Iris pigment epithelial cell (primary cell): ENCODE measurements at places on chromosomes 6 and 20.

GRCh38 chr6:16204653-16205376, 33.6 kb upstream of the GMPR start:
- DNase-seq = no peak

GRCh38 chr6:2753110-2753489, 2.4 kb upstream of the MYLK4 start:
- no peak for DNase-seq

GRCh38 chr20:4721719-4722118, at the start of gene PRND:
TSS of gene PRND (plus strand) at chr20:4721909. CDS start at chr20:4724552, 2,643 bp downstream.
- DNase-seq = no peak

- DNase-seq = no peak
These were observed 493.3 kb downstream of the MAFB start for GRCh38 chr20:40195742-40196141.

- no peak for DNase-seq
These were observed 1.4 kb upstream of the SNTA1 start for GRCh38 chr20:33444797-33445560.

- DNase-seq = no peak
These were observed 15.2 kb downstream of the DSE start for GRCh38 chr6:116385921-116386320.

GRCh38 chr6:33861722-33862121, 57.9 kb upstream of the MLN start:
- no peak for DNase-seq

DNA sequence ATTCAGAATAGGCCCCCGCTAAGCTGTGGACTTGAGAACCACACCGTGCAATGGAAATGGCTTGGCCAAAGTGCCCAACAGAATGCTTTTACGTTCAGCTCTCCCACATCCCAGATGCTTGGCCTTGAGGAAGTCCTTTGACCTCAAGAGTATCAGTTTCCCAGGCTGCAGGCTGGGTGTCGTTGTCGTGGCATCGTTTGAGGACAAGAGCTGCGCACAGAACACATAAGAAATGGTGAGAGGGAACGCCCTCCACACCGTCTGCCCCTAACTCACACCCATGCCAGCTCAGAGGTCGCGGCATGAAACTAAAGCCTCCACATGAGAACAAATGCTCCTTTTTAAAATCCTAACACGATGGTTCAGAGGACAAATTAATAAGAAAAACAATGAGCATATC, 37.0 kb downstream of the NFATC2 start:
- no peak for DNase-seq

DNA sequence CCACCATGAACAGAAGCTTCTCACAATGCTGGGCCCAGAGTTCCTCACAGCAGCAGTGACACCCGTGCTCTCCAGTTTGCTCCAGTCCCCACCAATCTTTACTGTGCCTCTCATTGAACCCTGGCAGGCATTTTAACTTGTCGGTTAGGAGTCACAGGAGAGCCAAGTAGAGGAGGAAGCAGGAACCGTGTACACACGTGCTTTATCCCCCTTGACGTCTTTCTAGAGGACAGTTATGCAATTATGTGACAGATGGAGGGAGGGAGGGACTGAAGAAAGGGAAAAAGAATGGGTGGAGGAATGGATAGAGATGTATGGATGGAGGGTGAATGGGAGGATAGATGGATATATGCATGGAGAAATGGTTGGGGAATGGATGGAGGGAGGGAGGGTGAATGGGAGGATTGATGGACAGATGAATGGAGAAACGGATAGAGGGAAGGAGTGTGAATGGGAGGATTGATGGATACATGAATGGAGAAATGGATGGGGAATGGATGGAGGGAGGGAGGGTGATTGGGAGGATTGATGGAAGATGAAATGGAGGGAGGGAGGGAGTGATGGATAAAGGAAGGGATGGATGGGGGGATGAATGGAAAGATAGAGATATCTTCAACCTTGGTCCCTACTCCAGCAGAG, 26.0 kb downstream of the RBM38 start:
- no peak for DNase-seq

DNA sequence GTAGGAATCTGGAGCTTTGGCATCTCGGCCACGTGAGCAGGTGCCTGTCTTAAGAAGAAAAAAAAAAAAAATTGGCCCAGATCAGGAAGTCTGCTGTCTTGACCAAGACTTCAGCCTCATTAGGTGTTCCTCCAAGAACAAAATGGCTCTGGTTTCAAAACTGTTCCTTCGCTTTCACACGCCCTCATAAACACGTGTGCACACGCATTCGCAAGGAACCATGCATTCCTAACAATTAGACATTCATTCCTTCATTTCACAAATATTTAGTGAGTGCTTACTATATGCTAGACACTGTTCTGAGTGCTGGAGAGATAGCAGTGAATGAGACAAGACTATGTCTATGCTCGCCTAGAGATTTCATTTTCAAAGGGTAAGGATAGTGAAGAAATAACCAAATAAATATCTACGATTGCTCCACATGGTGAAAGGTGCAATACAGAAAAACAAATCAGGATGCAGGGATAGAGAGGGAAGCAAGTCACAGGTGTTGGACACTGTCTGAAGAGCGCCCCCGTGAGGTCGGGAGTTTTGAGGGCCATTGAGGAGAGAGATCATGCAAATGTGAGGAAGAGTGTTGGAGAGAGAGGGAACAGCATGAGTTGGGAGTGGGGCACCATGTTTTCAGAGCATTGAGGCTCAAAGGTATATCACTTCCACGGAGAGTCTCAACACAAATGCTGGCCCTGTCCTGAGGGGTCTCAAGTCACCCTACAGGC, 53.3 kb downstream of the CCDC170 start:
- DNase-seq = no peak

DNA sequence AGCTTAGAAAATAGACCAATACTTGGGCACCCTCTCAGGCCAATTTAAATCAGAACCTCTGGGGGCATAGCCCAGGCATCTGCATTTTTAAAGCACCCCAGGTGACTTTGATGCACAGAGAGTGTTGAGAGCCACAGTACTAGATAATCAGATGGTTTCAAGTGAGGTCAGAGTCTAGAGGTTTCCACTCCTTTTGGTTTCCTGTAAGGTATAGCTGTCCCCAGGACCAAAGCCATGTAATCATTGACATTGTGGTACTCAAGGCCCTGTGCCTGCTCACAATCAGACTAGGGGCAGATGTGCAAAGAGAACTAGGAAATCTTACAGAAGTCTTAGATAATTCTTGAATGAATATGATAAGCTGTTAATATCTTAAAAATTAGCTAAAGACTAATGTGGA, 9.1 kb downstream of the FILIP1 start:
- no peak for DNase-seq

GRCh38 chr6:101454106-101454676, 60.7 kb downstream of the GRIK2 start:
- DNase-seq = no peak

DNA sequence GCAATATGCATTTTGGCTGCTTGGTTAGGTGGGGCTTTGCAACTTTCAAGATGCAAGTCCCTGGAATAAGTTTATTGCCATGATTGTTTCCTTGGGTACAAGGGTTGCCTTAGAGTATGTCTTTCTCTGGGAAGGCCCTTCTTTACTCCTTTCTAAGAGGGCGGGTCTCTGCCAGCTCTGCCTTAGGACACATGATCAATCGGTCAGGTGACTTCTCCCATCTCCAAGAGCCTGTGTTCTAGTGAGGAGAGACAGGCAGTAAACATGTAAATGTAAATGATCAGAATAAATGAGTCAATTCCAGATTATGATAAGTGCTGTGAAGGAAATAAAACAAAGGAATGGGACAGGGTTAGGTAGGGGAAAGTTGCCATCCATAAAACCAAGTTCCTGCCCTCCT, 43.2 kb upstream of the BCAS1 start:
- DNase-seq = no peak

DNA sequence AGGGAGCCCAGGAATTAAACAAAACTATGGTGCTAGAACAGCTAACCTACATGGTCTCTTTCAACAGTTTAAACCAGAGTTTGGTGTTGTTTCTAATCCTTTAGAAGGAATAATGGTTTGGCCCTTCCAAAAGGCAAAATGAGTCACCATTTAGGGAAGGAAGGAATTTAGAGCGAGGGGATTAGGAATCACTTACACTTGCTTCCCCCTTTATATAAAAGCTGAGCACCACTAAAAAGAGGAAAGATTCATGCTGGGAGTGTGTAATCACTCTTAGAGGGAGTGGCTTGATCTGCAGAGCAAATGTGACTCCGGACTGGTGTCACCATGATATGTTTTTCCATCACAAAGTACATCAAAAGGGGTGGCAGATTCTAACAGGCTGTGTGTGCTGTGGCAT, 63.6 kb downstream of the F13A1 start:
- DNase-seq = no peak
